Muscle of arm (tissue), 14 donors: ENCODE measurements at places on chromosomes 7 and 10. TPM values are rescaled to one million over a fixed set of nuclear protein-coding genes. Genes with fewer than 3 reads are reported as not detected.

GRCh38 chr10:78433076-78433595, 399.5 kb downstream of the RPS24 start:
- DNase-seq = no peak

GRCh38 chr10:77151408-77151807, 486.2 kb downstream of the KCNMA1 start:
- no peak for DNase-seq

- no peak for DNase-seq
These were observed 29.4 kb downstream of the DNAJB9 start for GRCh38 chr7:108598914-108599580.

GRCh38 chr7:47513741-47514241, 68.1 kb downstream of the TNS3 start:
- peak; percentile 69 for DNase-seq

- peak; percentile 24 for DNase-seq
These were observed 178.3 kb upstream of the KLF14 start for GRCh38 chr7:130912082-130912861.

DNA sequence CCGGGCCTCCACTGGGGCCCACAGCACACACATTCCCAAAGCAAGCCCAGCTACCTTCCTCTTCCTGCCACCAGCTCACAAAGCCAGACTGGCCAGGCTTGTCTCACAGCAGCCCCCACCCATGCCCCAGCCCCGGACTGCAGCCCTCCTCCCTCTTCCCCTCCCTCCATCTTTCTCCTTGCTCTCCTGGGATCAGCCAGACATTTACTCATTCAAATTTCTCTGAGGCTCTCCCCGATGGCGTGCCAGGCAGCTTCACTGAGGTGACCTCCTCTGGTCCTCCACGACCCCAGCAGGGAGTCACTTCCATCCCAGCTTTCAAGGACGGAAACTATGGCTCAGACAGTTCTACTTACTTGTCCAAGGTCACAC, 187.5 kb downstream of the GRID1 start:
- no peak for DNase-seq

DNAJB9 gene
- polyA plus RNA-seq = not detected

MPP7 gene
- 2.7 TPM for polyA plus RNA-seq

OPN4 gene
- polyA plus RNA-seq = 1.1 TPM

WDFY4 gene
- polyA plus RNA-seq = 2.2 TPM

VSTM2A gene
- 0.16 TPM for polyA plus RNA-seq

SMARCD3 gene
- not detected for polyA plus RNA-seq
